ENCODE measurements at places on chromosomes 5 and 9.
A peak's percentile ranks its signal among the peaks of the same experiment; 100 is the strongest.

GRCh38 chr9:92327283-92327850, 1.6 kb downstream of the CENPP start:
- DNase-seq: no peak

DNA sequence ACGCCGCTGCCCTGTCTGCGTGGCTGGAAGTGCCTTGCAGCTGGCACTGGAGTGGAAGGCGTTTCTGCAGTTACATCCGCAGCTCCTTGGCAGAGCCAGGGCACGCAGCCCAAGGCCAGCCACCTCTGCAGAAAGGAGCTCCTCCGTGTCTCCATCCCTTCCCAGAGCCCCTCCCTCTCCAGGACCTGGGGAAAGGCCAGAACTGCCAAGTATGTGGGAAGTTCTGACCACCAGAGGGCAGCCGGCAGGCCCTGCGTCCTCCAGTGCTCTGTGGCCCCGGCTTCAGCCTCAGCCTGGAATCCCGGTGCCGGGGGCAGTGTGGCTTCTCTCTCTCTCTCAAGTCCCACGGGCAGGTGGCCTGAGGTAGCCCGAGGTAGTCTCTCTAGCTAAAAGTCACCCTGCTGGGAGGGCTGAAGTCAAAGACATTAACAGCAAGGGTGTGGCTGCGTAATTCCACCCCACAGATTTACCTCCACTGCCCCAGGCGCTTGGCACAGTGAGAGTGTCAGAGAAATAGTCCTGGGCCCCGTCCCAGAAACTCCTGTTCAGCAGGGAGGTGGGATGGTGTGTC, 101.7 kb upstream of the FCN2 start:
- DNase-seq: no peak

DNA sequence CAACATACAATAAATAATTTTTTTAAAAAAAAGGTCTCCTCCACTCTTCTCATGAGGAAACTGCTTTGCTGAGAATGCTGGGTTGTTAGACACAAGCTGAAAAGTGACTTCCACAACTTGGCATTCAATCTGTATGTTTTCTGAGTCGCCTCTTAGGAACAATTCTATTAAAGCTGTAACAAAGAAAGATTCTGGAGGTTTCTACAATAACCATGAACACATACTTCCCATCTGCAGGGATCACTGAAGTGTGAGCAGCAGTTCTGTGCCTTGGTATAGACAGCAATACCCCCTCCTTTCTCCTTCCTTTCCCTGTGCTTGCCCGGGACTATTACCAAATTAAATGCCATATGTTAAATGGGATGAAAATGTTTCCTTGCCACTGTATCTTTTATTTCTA, 1.5 kb downstream of the DIRAS2 start:
- DNase-seq: no peak

GRCh38 chr9:18848657-18849056, 184.4 kb downstream of the SAXO1 start:
- DNase-seq: no peak

- DNase-seq: no peak
Observed at GRCh38 chr5:178732281-178732680, 1.8 kb upstream of the ZNF354A start.

GRCh38 chr5:132753135-132753987, 6.1 kb downstream of the CCNI2 start:
- no peak for DNase-seq

- no peak for DNase-seq
Observed at GRCh38 chr9:103397868-103398600, 402.9 kb downstream of the CYLC2 start.

DNA sequence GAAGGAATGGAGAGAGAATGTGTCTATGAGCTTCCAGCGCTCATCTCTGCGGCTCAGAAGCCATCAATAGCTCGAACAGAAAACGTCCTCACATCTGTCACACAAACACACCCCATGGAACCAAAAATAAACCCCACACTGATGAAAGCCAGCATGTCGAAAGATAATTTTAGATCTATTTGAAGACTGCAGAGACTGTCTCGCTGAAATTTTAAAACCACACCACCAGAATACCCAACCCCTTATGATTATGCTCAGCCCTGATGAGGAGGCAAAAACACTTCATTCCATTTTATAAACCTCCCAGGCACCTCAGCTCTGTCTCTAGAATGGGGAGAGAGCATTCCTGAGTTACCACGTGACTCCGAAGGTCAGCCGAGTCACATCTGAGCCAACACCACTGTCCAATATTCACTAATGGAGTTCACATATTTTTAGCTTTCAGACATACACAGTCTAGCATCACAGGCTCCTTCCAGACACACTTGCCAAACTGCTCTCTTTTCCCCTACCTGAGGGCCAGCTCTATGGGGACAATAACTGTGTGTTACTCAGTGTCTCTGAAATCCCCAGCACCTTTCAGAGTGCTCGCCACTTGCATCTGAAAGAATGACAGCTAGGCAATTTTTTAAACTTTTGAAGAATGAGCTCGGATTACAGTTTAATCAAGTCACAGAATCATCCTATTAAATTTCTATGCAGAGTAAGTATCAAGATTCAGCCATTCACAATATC, 63.2 kb downstream of the SERINC5 start:
- no peak for DNase-seq

DNA sequence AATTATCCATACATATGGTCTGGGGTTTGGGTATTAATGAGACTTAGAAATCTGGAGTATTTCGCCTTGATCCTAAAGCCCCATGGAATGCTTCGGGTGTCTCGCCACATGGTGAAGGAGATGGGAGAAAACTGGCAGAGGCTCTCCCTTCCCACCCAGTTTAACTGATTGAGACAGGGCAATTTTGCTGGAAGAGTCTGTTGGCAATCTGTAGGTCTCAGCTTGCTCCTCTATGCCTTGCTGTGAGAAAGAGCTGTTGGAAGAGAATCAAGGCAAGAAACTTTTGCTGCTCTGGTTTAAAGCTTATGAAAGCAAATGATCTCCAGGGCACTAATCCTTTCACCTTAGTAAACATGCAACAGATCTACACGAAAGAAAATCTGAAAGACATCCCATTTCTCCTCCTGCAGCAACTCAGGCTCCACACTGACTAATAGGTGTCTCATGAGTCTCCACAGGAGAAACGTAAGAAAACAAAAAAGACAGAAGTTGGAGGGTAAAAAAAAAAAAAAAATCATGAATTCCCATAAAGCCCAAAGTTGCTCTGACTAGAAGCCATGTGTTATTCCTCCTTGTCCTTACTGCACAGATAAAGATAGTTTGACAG, 369.9 kb downstream of the EFNA5 start:
- DNase-seq: no peak

DNA sequence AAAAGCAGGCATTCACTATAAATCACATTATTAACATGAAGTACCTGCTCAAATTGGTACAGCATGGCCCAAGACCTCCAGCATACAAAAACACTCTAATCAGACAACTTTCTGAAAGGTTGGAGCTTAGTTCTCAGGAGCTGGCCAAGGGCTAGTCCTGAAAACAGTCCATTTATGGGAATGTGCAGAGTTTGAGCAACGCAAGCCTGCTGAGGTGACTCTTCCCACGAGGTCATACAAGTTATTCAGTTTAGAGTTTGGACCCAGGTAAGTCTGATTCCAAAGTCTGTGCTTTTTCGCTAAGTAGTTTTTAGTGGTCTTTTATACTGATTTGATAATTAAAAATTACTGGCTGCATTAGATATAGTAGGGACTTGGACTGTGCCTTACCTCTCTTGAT, 52.6 kb downstream of the AP3S1 start:
- DNase-seq: no peak

DNA sequence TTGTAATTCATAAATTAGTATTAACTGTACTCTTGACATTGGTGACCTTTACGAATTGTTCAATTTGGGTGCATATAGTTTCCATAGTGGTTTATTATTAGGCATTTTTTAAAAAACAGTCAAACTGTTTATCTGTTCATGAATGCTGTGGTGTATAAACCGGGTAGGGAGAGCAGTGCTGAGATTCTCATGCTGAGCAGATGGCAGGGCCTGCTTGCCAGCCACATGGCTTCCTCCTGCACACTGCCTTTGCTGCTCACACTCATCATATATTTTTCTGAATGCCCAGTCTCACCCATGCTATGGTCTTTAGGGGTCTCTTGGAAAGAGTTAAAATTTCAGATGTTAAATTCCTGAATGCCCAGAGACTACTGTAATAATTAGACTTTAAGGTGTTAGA, 40.8 kb downstream of the NNT start:
- DNase-seq: no peak

DNA sequence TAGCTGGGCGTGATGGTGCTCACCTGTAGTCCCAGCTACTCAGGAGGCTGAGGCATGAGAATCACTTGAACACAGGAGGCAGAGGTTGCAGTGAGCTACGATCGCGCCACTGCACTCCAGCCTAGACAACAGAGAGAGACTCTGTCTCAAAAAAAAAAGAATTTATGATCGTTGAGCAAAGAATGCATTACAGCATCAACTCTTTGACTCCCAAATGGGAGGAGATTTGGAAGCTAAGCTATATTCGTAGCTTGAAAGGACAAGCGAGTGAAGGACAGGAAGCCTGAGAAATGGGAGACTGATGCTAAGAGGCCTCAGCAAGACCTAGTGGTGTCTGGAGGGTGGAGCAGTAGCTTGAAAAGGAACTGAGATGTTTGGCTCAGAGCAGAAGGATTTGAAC, 10.3 kb upstream of the CCIN start:
- DNase-seq: no peak

DNA sequence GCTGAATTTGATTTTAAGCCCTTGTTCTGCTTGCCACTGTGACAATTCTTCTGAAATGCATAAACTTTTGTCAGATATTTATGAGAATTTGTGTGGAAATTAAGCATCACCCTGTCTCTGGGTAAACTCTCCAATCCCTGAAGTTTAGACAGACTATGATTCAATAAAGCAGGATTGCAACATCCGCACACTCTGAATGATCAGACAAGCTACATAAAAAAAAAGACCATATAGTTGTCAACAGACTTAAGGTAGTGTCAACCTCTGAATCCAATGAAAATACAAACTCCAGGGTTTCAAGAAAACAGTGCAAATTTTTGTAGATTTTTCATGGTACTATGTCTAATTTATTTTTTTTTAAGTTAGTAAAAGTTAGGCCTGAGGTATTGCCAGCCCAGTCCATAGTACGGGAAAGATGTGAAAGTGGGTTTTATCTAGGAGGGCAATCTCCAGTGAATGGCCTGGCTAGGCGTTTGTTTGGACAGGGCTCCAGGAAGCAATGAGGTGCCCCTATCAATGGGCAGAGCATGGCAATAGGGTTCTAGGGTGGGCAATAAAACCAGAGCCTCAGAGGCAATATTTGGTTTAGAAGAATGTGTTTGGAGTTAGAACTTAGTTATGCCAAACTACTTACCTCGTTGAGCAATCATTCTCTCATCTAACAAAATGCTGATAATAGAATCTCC, 762.6 kb upstream of the SEMA6A start:
- DNase-seq: no peak

DNA sequence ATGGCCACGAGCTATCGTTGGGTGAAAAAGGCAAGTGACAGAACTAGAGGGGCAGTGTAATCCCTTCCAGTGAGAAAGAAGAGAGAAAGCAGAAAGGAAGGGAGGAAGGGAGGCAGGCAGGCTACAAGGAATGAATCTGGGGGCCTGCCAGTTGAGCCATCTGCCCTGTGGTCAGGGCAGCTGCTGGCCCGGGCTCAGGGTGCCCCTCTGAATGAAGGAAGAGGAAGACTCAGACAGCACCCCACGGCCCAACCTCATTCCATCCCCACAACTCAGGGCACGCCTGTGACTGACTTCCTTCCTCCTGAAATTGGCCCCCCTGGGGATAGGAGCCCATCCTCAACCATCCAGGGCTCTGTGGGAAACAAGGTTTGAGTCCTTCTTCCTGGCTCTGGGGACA, 20.3 kb upstream of the FLT4 start:
- DNase-seq: no peak

DNA sequence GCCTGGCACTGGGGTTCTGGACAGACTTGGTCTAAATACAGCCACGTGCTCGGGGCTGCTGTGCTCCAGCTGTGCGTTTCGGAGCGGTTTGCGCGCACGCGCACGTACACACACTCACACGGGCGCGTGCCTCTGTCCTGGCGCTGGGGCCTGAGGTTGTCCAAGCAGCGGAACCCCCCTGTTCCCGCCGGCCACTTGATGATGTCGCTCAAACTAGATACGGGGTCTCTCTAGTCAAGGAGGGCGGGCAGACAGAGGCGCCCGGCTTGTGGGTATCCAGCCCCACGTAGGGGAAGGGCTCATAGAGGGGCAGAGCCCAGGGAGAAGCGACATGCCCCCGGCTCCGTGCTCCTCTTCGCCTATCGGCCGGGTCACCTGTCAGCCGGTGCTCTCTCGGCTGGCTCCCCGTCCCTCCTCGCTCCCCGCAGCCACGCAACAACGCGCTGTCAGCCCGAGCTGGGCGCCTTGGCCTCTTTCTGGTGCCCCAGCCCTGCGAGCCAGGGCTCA, 8.9 kb downstream of the NR2F1-AS1 start:
- no peak for DNase-seq

GRCh38 chr9:17824616-17825264, 245.9 kb downstream of the SH3GL2 start:
- no peak for DNase-seq

DNA sequence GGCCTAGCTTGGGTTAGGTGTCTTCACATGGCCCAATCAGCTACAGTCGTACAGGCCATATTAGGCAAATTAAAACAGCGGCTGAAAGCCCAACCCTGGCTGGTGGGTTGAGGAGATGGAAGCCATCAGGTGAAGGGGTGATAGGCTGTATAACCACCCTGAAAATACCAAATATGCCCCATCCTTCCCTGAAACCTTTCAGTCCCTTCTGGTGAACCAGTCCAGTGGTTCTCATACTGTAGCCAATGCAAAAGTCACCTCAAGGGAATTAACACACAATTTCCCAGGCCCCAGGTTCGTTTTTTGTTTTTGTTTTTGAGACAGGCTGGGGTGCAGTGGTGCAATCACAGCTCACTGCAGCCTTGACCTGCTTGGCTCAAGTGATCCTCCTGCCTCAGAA, 19.8 kb upstream of the KCNV2 start:
- DNase-seq: no peak

DNA sequence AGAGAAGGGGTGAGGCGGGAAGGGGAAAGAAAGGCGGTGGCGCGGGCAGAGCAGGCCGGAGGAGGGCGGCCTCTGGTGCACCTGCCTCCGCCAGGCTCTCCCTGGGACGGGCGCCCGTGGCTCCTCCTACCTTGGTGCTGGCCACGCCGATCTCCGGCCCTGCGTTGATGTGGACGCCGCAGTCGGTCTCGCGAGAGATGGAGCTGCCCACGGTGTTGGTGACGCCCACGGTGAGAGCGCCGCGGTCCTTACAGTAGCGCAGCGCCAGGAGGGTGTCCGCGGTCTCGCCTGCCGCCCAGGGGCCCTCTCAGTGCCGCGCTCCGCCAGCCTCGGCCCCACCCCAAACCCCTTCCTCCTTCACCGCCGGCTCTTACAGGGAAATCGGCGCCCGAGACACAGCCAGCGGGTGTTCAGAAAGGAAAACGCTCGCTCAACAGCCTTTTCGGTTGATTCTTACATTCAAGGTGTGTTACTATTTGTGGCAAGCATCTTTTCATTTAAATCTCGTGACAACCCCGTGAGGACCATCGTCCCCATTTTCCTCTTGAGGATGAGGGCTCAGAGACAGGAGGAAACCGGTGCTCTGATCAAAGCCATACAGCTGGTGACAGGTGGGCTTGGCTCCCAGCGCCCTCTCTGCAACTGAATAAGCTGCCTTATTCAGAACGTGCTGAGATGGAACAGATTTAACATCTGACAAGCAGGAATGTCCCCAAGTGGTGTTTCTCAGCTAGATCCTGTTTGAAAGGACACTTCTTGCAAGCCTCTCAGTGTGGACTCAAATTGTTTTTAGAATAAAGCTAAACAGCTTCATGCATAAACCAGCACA, 22.0 kb upstream of the MAPK9 start:
- DNase-seq: peak; percentile 47

Measured in activated CD4-positive, CD25-positive, alpha-beta regulatory T cell (primary cell).